Activated gamma-delta T cell (primary cell): ENCODE measurements at places on chromosomes 12 and 14.

GRCh38 chr12:33596061-33596460 lies 156.4 kb upstream of the SYT10 start:
- no peak for DNase-seq

- no peak for DNase-seq
Measured at GRCh38 chr12:99027461-99027860, 382.4 kb downstream of the APAF1 start.

- no peak for DNase-seq
Measured at GRCh38 chr12:121872546-121873215, 14.0 kb upstream of the HPD start.

DNA sequence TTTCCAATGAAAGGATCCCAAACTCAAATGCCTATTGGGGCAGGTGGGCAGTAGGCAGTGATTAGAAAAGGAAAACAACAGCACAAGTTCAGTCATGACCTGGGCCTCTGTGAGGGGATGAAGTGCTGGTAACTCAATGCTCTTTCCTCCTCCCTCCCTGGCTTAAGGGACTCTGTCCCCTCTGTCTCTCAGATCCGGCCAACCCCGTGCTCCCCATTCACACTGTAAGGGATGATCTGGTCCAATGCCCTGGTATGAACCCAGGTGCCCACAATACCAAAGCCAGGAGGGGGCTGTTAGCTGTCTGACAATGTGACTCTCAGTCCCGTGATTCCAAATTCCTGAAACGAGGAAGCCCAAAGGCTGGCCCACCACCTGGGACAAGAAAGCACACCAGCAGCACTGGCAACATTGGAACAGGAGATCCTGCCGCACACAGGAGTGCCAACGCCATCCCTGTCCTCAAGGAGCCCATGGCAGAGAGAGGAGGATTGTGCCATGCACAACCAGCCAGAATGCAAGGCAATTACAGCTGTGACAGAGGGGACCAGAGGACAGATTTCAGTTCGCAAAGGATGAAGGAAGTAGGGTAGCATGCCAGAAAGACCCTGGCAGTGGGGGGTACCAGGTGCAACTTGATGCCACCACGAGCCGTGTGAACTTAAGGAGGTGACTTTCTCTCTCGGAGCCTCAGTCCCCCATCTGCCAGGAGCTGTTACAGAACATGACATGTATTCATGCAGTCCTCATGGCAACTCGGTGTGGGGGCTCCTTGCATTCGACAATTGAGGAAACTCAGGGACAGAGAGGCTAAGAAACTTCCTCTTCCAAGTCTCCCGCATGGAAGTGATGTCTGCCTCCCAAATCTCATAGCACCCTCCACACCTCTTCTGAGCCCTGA lies 37.6 kb downstream of the SERPINA3 start:
- no peak for DNase-seq

GRCh38 chr14:58816416-58817115 lies 178.8 kb downstream of the DACT1 start:
- DNase-seq = no peak

DNA sequence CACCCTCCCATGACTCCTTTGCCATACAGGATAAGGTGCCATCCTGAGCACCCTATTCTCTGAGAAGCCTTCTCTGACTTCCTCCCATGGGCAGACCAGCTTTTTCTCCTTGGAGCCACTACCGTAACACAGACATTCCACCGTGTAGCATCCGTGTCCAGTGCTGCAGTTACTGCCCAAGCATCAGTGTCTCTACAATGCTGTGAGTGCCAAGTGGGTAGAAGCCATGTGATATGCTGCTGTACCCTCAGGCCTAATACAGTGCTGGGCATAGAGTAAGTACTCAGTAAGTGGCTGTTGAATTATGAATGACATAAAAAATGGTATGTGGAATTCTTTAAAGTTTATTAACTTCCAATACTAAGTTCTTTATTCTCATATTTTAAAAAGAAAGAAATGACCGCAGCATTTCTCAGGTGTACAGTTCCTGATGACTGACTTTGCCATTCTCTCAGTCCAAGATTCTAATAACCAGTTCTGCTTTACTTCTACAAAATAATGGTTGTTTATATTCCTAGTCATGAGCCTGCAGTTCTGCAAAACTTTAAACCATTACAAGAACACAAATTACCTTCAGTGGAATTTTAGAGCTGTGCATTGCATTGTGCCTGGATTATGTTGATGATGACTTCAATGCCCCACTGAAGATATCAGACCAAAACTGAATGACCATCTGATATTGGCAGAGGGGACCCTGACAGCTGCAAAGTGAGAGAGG lies 118.7 kb downstream of the RPAP3 start:
- no peak for DNase-seq

GRCh38 chr14:64394977-64395633 lies 7.0 kb downstream of the MTHFD1 start:
- no peak for DNase-seq
